DND-41 (cell line): ENCODE measurements at places on chromosomes 3 and 15.
A peak's percentile ranks its signal among the peaks of the same experiment; 100 is the strongest.

GRCh38 chr3:175477651-175478224 lies 618.6 kb downstream of the NAALADL2 start:
- no peak for DNase-seq

DNA sequence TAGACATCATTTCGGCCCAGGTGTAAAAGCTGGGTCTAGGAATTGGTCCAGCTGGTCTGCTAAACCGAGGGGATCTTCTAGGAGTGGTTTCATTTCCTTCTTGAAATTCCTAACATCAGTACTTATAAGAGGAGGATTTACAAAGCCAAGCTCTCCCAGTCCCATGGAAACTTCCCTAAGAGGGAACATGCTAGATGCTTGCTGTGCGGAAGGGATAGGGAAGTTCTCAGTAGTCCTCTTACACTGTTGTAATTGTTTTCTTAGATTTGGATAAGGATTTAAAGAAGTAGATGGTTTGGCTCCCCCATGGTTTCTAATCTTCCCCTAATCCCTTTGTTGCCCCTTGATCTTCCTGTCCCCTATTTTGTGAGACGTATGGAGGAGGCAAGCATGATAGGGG lies 89.7 kb upstream of the XCR1 start:
- DNase-seq: no peak

DNA sequence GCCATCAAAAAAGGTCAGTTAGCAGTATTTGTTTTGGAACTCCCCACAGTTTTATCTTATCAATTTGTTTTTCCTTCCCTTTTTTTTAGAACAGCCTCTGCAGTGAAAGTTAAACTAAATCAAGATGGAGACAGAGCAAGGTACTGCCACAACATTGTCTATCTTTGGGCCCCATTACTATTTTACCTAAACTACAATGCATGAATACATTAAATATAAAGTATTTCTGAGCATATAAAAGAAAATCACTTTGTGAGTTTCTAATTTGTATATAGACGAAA lies 139.5 kb downstream of the MEIS2 start:
- no peak for DNase-seq

DNA sequence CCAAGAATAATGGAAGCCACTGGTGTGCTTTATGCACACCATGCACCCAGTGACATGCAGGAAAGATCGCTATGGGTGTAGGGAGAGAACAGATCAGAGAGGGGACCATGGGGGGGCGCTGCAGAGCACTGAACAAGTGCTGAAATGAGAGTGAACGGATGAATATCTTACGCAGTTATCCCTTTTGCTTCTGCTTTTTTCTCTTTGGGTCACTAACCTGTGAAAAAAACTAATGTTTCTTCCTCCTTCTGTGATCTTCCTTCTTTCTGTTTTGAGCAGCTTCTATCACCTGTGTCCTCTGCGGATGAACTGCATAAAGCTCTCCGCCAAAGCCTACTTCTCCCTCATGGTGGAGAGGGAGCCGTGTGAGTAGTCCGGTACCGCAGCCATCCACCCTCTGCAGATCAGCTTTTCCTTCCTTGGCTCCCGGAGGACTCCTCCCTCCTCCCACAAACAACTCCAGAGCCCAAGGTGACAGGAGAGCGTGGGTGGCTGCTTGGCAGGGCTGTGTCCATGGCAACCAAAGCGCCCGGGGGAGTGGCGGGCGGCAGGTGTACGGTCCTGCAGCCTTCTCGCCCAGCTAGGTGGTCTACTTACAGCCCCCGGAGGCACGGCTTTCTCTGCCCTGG lies 106.2 kb downstream of the DGKG start:
- DNase-seq: peak; percentile 19

GRCh38 chr3:110474397-110474796 lies 597.2 kb upstream of the NECTIN3 start:
- DNase-seq: no peak

DNA sequence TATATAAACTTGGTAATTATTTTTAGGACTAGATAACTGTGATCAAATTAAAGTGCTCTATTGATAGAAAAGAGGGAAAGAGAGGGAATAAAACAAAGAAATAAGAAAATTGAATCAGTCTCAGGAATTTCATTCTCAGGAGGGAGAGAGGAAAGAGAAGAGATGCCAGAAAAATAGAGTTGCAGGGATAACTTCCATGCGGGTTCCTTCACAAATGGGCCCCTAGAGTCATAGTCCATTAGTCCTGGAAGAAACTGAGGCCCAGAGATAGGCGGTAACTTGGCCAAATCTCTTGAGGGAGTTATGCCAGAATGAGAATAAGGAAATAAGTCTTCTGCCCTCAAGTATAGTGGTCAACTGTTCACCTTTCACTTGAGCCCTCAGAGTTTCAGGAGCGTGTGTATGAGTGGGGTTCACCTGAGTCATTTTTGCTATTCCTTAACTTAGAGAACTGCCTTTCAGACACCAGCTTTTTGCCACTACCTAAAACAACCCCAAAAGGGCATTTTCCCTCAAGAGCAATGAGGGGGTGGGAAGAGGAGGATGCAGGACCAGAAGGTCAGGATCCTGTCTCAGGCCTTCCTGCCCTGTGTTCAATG lies 192.6 kb downstream of the MEX3B start:
- DNase-seq: no peak

DNA sequence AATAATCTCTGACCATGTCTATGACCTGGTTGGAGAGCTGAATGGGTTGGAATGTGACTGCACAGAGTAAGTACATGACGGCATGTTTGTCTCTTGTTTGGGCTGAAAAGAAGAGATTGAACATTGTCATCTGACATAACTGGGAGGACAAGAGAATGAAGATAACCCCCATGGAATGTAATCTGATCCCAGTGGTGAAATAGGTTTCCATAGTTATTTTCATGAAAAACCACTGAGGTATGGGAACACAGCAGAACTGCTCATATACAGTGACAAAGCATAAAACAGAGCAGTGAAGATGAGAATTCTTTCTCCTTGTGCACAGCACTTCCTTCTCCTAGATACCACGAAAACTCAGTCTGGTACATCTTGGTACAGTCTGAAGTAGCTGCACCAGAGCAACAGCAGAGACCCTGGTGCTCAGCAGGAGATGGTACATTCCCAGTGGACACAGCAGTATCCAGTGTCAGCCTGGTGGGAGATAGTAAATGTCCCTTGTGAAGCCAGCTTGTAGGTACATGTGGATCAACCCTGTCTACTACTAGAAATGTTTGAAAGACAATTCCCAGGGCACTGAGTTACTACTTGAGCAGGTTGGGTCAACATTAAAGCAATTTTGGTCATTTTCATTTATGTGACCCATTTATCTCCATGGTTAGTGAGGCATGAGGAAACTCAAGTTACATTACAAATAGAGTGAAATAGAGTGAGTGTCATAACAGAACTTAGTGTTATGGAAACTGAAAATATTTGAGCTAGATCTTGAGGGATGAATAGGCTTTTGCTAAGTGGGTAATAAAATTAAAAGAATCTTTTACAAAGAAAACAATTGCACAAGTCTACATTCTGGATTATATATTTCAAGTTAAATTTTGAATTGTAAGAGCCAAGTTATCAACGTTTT lies 178.3 kb downstream of the SUCNR1 start:
- DNase-seq: no peak

DNA sequence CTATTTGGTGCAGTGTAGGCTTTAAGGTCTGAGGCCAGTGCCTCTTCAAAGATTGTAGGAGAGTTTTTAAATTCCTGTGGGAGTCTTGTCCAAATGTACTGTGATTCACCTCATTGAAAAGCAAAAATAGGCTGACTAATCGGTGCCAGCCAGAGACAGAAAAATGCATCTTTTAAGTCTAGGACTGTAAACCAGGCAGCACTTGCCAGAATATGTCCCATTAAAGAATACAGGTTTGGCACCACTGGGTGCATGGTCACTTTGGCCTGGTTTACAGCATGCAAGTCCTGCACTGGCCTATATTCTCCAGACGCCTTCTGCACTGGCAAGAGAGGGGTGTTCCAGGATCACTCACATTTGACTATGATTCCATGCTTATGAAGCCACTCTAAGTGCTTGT lies 20.3 kb upstream of the NOX5 start:
- no peak for DNase-seq
